Activated T-cell treated with anti-CD3 and anti-CD28 coated beads, Interleukin-2, amount 50 U/mL, for 24 hours (primary cell): ENCODE measurements at places on chromosomes 7 and 10.

DNA sequence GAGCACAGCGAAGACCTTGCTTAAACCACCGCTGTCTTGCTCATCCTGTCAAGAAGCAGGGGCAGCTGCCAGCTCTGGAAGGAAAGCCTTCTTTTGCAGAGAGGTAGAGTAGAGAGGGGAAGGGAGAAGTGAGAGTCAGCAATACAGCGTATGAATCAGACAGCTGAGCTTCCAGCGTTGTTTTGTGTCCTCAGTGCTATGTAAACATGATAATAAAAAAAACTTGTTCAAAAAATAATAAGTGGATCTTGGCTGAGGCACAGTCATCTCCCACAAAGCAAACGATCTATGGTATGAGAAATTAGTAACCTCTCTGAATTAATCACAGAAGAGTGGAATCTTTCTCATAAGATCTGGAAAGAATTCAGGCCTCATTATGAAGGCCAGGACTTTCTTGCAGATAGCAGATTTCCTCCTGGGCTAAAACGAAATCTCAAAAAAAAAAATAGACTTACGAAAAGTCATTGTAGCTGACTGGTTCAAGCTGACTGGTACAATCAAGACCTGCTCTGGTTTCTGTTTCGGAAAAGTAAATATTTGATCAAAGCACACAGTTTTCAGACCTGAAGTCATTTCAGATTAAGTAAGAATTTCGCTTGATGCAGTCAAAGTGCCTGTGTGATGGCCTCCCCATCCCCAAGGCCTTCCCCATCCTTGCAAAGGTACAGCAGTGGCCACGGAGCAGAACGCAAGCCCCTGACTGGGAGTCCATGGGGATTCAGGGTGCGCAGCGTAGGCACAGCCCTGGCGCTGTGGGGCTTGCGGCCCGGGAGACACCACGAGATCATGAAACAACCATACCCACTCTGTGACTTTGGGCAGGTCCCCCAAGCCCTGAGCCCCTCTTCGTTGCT lies 29.4 kb downstream of the CHST15 start:
- peak; percentile 33 for DNase-seq

DNA sequence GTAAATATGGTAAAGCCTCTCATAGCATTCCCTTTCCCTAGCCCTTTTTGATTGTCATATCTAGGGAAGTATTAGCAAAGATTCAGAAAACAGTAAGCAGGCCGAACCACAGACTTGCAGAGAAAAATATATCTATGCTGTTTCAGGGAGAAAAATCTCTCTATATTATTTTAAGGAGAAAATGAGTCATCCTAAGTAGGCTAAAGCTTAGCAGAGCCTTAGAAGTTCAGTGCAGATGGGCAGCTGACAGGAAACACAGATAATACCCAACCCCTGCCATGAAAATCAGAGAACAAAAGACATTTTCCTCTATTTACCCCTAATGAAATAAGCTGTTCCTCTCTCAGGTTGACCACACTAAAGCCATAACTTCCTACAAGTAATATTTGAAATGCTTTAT lies 16.5 kb downstream of the C1QL3 start:
- no peak for DNase-seq

DNA sequence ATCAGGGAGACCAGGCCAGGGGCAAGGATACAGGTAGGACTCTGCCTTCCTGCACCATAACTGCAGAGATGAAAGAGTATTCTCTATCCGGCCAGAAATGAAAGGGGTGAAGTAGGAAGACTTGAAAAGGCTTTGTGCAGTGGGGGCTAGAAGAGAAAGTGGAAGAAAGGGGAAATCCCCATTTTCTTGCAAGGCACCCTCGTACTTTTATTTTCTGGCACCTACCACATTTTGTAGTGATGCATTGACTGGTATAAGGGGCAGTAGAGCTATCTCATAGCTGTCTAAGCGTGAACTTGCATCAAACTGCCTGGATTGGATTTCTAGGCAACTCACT lies 752 bp upstream of the CAMK2G start:
- DNase-seq: no peak

DNA sequence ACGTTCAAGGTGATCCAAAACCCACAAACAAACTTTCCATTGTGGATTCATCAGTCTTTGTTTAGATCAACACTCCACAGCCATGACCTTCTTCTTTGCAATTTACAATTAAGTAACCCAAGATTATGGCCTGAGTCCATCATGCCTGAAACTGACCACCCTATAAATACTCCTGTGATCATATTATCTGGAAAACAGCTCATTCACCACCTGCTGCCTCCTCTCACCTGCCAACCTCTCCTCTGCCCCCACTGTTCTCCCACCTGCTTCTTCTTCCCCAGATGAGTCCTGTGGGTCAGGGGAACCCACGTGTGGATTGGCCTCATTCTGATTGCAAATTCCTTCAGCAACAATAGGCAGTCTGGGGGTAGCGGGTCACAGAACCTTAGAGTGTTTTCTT lies 81.4 kb downstream of the ABLIM1 start:
- no peak for DNase-seq

GRCh38 chr10:75202321-75203045 lies 8.1 kb upstream of the VDAC2 start:
- DNase-seq: no peak

DNA sequence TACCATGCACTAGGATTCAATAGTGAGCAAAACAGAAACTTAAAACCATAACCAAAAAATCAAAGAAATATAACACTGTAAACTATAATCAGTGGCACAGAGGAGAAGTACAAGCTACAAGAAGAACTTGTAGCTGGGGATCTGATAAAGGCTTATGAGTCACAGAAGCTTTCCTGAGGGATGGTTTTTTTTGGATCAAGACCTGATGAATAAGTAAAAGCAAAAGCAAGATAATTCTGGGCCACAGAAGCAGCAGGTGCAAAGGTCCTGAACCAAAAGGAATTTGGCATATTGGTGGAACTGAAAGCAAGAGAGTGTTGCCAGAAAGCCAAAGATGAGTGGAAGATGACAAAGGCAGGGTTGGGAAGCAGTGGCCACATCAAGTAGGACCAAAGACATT lies 37.4 kb upstream of the BET1 start:
- DNase-seq: no peak

GRCh38 chr10:69479240-69480067 lies 28.2 kb downstream of the TSPAN15 start:
- DNase-seq: no peak

DNA sequence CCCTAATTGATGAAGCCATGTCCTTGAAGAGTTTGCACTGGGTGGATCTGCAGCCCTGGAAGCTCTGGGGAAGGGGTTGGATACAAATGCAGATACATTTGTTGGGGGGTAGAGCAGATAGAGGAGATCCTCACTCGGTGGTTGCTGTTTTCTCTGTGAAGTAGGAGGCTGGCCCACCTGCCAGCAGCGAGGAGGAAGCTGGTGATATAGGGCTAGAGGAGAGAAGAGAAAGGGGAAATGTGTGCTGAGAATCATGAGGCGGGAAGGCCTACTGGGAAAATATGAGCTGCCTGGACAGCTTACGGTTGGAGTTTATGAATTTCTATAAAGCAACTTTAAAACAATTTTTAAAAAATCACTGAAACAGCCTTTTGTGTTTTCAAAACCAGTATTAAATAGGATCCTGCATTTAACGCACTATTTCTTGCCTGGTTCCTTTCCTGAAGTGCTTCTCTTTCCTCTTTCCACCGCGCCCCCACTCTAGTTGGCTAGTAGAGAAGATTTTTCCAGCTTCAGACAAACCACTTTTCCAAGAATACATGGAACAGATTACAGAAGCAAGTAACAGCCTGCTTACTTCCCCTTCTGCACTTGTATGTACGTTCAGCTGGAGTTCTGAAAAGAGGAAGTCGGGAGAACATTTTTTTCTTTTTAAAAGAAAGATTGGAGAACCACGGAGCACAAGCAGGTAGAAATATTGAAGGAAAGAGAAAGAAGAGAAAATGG lies 100.6 kb upstream of the GLCCI1 start:
- no peak for DNase-seq

- no peak for DNase-seq
These were observed 5.5 kb upstream of the IKZF1 start for GRCh38 chr7:50298811-50299562.

DNA sequence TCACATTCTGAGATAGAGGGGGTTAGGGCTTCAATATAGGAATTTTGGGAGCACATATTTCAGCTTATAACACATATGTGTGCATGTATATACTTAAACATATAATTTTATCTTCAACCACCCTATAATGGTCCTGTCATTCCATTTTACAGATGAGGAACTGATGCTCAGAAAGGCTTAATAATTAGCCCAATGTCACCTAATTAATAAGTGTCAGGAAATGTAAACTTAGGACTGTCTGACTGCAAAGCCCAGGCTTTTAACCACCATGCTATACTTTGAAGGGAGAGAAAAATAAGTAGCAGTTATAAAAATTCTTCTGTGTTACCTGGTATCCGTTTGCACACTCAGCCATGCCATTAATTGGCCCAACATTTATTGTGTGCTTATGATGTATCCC lies 172.6 kb downstream of the SKIDA1 start:
- DNase-seq: no peak

DNA sequence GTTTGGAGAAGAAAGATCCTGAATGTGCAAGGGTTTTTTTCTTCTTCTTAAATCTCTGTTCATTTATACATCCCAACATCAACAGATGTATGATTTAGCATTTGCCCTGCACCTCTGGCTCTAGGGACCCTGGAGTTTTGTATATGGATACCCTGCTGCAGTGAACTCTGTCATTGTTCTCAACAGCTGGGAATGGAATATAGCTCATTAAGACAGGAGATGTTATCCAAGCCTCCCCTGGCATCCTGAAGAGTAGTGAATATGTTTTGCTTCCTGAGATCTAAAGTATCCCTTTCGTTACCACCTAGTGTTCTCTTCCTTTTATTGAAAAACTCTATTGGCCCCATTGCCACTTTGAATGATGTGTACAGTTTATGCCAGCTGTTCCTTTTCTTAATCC lies 275.9 kb downstream of the EXOC4 start:
- no peak for DNase-seq
